Large intestine (tissue), 12 donors: ENCODE measurements at places on chromosomes 7 and 10.

- DNase-seq = no peak
Observed at GRCh38 chr7:39528849-39529248, 37.4 kb upstream of the YAE1 start.

- DNase-seq = no peak
Observed at GRCh38 chr10:123997486-123998196, 95.8 kb downstream of the CHST15 start.

- no peak for DNase-seq
Observed at GRCh38 chr10:29517352-29517923, 117.3 kb downstream of the SVIL start.

DNA sequence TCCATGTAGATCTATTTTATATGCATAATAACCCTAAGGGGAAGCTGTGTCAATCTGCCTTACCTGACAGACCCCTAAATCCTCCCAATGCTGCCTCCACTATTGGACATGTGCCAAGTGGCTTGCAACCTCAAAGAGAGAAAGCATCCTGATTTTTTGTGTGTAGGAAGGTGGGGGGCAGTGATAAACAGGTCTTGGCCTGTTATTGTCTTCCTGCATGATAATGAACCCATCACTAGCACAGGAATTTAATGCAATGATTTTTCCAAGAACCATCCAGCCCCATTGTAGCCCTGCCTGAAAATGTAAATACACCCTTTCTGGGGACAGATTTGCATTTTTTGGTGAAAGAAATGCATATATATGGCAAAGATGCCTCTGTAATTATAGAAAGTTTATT, 850.2 kb downstream of the LRMDA start:
- peak; percentile 24 for DNase-seq

DNA sequence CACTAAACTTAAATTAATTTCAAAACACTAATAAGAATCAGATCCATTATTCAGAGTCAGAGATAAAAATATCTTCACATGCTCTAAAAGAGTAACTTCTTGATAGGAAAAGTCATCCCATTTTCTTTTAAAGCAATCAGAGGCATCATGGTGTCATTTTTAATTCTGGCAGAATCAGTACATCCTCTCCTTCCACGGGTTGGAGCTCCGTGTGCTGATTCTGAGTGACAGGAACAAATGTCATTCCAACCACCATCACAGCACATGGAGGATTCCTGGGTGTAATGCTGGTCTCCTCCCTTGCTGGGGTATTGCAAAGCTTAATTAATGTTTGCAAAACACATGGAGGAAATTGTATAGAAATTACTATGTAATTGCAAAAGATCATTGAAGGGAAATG, 114.5 kb upstream of the IMMP2L start:
- no peak for DNase-seq

DNA sequence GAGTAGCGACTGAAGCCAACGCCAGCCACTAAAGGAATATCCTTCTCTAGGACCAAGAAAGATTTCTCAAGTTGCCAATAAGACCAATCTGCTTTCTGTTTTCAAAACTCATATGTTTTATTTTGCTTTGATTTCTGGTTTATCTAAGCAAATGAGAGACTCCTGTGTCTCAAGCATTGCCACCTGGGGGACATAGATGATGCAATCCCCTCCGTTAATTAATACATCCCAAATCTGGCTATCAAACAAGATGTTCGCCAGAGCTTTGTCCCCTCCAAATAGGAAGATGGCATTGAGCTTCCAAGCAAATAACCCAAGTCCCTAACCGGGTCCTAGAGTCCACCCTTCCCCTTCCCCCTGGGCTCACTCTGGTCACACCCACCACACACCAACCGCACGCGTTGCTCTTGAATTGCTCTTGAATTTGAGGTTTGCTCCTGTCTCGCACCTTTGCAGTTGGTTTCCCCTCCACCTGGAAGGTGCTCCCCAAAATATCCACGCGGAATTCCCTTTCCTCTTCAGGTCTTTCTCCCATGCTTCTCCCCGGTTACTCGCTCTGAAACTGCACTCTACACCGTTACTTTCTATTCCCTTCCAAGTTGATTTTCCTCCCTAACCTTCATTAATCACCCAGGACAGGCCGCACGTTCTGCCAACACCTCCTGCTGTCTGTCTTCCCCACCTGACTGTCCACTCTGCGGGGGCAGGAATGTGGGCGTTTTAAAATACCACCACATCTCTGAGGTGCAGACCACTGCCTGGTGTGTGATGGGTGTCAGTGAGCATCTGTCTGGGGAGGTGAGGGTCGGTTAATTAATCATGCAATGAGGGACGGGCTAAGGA, 64.1 kb upstream of the RNF32 start:
- DNase-seq = no peak

- no peak for DNase-seq
Observed at GRCh38 chr10:24894309-24894708, 58.1 kb downstream of the PRTFDC1 start.

DNA sequence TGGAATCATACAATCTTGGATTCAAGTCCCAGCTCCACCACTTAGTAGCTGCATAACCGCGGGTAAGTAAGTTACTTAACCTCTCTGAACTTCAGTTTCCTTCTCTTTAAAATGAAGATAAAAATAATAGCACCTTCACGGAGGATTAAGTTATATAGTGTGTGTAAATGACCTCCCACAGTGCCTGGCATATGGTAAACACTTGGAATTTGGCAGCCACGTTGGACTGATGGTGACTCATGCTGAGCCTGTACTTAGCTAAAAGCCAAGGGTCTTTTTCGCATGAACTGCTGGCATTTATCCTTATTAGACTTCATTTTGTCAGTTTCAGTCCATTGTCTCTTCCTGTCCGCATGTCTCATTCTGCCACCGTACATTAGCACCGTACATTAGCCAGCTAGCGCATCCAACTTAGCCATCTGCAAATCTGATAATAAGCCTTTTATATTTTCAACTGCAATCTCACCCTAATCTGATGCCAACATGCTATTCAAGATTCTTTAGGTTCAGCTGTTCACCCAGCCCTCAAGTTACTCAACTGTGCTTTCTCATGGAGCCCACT, 11.2 kb downstream of the SLC13A4 start:
- no peak for DNase-seq

DNA sequence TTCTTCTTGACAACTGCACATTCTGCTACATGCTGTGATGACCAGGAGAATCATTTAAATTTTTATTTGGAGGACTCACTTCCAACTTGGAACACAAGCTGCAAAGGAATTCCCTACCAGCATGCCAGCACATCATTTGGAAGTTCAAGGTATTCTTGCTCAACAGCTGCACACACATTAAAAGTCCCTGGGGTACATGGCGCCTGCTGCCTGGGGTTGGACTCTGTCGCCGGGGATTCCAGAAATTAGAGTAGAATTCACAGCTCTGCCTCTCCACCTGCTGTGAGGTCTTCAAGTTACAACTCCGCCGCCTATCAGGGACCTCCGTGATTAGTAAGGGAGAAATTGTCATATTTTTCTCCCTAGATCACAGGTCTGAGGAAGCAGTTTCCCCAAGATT, 1.1 kb downstream of the ZNF32 start:
- no peak for DNase-seq

DNA sequence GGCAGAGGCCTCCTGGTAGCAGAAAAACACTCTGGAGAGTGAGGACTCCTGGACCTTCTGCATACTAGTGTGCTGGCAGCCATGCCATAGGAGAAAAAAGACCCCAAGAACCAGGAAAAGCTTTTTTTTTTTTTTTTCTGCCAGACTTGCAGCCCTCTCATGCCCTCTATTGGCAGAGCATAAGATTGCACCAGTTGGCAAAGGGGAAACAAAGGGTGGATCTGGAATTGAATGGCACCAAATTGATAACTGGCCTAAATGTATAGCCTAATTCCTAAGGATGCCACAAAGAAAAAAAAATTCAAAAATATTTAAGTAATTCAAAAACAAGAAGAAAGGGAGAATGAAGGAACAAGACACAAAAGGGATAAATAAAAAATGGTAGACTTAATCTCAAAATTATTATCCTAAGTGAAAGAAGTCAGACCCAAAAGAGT, 112.5 kb upstream of the GHITM start:
- DNase-seq = no peak

GRCh38 chr7:110399421-110399820, 691.5 kb upstream of the LRRN3 start:
- no peak for DNase-seq

- no peak for DNase-seq
Observed at GRCh38 chr10:102962267-102962666, 44.2 kb downstream of the CNNM2 start.

GRCh38 chr7:11557627-11558026, 274.4 kb downstream of the THSD7A start:
- peak; percentile 47 for DNase-seq

DNA sequence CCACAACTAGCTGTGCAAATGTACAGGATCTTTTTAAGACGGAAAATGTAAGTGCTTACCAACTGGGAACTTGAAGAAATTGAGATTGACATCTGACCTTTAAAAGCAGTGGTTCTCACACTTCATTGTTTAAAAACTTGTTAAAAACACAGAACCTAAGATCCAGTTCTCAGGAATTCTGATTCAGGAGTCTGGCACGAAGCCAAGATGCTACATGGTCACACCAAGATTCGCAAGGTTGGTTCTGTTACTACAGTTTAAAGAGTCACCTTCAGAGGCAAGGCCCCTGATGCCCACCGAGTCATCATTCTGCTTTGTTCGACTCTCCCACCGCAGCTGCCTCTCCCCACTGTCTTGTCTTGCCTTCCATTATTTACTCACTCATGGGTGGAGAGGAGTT, 113.3 kb downstream of the GLI3 start:
- DNase-seq = no peak

DNA sequence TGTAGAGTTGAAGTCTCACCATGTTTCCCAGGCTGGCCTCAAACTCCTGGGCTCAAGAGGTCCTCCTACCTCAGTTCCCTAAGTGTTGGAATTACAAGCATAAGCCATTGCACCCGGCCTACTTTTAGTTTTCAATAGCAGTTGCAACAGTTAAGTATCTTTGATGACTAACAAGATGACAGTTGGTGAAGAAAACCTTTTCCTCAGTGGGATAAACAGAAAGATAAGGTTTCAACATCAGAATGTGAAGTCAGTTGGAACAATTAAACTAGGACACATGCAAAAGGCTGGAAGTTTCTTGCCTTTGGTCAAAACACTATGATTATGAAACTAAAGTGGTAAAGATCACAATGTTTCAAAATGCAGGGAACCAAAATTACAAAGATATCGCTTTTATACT, 169.2 kb downstream of the ZNF438 start:
- DNase-seq = no peak

DNA sequence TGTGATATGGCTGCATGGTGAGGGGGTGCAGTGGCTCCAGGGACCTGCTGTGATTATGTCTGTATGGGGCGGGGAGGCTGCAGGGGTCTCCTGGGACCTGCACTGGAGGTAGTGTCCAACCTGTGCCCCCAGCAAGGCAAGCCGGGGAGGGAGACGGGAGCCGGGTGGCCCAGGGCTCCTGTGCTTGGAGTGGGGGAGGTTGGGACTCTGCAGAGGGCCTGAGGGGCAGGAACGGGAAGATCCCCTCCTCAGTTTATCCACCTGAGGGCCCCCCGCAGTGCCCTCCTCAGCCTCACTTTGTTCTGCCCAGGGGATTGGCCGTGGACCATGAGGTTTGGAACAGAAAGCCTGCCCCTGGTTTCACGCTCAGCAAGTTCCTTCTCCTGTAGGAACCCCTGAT, 22.8 kb upstream of the PWWP2B start:
- no peak for DNase-seq

- DNase-seq = no peak
Observed at GRCh38 chr10:48779077-48779476, 94.4 kb downstream of the WDFY4 start.

- DNase-seq = no peak
Observed at GRCh38 chr7:25180946-25181345, 47.3 kb downstream of the NPVF start.

DNA sequence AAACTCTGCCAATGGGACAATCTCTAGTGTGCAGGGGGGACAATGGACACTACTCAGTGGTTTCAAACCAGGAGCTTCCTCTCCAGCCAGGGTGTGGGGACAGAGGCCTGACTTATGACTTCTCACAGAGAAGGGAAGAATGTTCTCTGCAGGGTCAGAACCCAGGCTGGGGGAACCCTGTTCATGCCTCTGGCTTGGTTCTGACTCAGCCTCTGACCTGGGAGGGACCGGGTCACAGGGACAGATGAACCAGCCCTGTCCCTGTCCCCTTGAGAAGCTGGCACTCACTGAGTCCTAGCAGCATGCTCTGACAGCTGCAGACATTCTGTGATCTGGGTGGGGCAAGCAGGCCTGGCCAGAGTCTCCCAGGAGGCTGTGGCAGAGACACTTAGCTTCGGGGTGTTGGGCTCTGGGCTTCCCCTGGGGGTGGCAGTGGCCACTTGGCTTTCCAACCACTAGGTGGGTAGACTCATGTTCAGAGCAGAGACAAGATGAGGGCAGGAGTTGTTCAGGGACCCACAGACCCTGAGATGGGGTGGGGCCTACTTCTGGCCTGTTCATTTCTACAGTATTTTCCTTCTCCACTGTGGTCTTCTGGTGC, 13.6 kb downstream of the TSPAN15 start:
- DNase-seq = no peak

DNA sequence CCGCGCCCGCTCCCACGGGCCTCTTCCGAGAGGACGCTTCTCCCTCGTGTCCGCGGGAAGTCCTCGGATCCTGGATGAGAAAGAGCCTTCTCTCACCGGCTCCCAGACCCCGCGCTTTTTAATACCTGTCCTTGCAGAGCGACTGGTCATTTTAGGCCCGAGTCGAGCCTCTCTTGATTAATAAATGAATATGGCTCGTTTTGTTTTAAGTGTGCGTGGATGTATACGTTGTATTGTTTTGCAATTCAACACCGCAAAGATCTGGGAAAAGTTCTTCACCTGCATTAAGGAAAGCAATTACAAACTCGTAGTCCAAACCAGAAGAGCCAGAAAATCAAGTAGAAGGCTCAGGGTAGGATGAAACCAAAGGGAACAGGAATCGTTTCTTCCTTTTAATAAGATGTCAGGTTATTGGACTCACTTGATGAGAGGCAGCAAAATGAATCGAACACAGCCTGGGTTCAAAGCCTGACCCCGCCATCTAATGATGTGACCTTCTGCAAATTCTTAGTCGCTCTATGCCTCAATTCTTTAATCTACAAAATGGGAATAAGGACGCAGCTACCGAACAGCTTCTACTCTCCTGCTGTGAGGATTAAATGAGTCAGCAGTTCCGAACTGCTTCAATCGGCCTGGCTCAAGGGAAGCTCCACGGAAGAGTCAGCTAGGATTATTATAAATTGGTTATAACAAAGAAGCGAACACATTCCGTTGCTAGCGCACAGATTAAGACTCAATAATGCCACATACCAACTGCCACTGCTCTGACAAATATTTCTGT, 277.8 kb upstream of the NEBL start:
- DNase-seq = no peak

DNA sequence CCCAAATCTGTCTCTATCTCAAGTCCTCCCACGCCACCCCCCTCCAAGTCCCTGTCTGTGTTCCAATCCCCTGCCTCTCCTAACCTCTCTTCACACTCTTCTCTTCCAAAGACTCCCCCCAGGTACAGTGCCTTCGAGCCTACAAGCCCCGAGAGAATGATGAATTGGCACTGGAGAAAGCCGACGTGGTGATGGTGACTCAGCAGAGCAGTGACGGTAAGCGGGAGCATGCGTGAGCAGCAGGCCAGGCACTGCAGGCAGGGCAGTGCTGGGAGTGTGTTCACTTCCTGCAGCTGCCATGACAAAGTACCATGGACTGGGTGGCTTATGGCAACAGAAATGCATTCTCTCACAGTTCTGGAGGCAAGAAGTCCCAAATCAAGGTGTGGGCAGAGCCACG, 23.4 kb downstream of the ARHGEF5 start:
- DNase-seq = no peak
